Fibroblast of the aortic adventitia (primary cell): ENCODE measurements at places on chromosomes 2 and 18. TPM values are rescaled to one million over a fixed set of nuclear protein-coding genes. Genes with fewer than 3 reads are reported as not detected.

FAM228A gene
- total RNA-seq = 0.18 and 1.3 TPM in 2 replicates

CENPA gene
- 9.2 TPM in 1 of 2 replicates, not detected in the other for total RNA-seq

RAD51AP2 gene
- 0.09 TPM in 1 of 2 replicates, not detected in the other for total RNA-seq

RNF125 gene
- total RNA-seq = 0.65 and 1.6 TPM in 2 replicates

PLEK gene
- total RNA-seq = under 0.01 TPM in 1 of 2 replicates, not detected in the other

FLACC1 gene
- 1.2 and 3.6 TPM in 2 replicates for total RNA-seq

CD207 gene
- total RNA-seq = not detected in 2 replicates

UNC50 gene
- total RNA-seq = 42.8 and 49.6 TPM in 2 replicates

SIGLEC15 gene
- 8.4 TPM in 1 of 2 replicates, not detected in the other for total RNA-seq

CASP8 gene
- total RNA-seq = 26.8 and 28.6 TPM in 2 replicates

PSD4 gene
- 0.82 and 5.1 TPM in 2 replicates for total RNA-seq

TGFA gene
- total RNA-seq = not detected in 2 replicates

PAIP2B gene
- 0.27 and 1.6 TPM in 2 replicates for total RNA-seq

DNA sequence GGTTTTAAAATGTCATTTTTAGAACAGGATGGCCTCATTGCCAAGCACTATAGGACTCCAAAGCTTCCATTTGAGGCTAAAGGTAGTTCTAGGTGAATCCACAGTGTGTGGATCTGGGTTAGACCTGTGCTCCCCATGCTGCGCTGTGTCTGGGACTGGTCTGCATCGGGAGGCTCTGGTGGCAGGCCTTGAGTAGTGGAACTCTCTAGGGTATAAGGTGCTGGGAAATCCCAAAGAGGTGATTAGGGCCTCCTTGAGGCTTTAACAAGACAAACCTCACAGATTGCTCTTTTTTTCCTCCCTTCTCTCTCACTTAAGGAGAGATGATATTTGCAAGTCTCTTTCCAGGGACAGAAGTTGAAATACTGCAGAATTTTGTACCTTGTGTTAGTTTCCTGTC is 9.3 kb downstream of the SEC11C start:
- no peak for DNase-seq

DNA sequence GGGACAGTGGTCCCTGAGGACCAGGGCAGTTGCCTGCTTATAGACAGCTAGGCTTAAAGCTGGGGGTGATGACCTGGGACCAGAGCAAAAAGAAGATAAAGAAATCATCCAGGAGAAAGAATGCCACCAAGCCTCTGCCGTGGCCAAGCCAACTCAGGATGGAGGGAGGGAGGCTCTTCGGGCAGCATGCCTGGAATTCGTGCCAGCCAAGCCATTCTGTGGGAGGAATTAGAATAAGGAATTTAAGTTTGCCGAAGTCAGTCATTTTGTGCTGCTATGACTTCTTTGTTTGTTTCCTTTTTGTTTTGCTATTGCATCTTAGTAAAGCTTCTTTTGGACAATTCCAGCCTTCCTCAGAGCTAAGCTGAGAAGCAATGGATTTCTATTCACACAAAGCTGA is 124.1 kb downstream of the EN1 start:
- DNase-seq = peak; percentile 54

DNA sequence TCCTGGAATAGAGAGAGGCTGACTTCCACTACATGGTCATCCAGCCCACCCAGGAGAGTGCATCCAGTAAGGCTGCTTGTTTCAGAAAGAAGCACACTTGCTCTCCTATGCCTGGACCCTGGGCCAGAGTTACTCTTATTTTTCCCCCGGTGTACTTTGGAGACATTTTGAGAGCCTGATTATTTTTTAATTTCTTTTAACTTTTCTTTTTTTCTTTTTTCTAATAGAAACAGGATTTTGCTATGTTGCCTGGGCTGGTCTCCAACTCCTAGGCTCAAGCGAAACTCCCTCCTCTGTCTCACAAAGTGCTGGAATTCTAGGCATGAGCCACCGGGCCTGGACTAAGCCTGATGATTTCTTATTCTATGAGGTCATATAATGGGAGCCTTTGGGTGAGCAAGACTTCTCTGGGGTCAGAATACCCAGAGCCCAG is 62.2 kb downstream of the RPL37A start:
- DNase-seq = peak; percentile 85

- peak; percentile 90 for DNase-seq
These were observed 222.7 kb downstream of the IKZF2 start for GRCh38 chr2:212928681-212929080.

- no peak for DNase-seq
These were observed 12.6 kb downstream of the EVA1A start for GRCh38 chr2:75548036-75548573.

GRCh38 chr2:85524336-85524908 is 14.5 kb upstream of the MAT2A start:
- peak; percentile 64 for DNase-seq

DNA sequence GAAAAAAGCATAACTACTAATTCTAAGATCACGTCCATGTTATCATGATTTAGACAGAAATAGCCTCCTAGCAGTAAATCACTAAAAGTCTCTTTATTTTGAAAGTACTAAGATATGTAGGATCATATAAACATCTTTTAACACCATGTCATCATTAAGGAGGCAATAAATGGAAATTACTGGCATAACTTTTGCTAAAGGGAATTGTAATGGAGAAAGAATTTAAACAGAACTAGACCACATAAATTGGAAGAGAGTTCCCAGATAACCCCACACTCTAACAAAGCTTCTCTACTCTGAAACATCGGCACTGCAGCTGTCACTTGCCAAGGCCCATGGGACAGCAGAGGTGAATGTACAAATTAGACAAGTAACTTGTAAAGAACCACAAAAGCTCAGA is 29.5 kb downstream of the STK39 start:
- no peak for DNase-seq

GRCh38 chr2:206442474-206442832 is 879 bp upstream of the ADAM23 start:
- no peak for DNase-seq

- DNase-seq = no peak
These were observed 367 bp downstream of the TGFA start for GRCh38 chr2:70553334-70553583.

- DNase-seq = no peak
These were observed 59.4 kb downstream of the NPAS2 start for GRCh38 chr2:100879296-100879695.

DNA sequence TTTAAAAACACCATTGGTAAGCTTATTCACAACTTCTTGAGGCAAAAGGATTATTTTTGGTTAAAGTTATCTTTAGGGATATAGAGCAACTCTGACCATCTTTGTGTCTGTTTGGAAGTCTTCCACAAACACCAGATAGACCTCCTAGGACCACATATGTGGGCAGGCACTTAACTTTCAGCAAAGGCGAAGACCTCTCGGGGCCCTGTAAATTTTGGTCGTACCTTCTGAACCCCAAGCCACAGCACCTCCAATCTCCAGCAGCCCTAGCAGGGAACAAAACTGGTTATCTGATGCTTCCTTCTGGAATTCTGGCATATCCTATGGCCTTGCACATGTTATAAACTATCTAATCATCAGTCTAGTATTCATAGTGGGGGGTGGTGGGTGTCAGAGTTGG is 114.8 kb downstream of the MBD5 start:
- no peak for DNase-seq

DNA sequence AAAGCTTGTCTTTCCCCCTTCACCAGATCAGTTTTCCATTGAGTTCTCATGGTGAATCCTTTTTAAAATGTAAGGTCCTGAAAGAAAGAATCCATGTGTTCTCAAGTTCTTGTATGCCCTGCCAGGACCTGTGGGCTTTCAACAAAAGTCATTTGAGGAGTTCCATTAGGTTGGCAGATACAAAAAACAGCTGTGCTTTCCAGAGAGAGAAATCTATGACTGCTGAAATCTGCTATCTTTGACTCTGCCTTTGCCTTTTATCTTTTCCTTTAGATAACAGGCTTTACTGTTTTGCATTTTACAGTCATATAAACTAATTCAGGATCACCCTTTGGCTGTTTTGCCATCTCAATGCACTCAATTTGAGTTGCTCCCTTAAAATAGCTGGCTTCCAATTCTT is 59.7 kb downstream of the CXCR4 start:
- no peak for DNase-seq

GRCh38 chr2:127161176-127162136 is 54.5 kb upstream of the BIN1 start:
- DNase-seq = no peak

DNA sequence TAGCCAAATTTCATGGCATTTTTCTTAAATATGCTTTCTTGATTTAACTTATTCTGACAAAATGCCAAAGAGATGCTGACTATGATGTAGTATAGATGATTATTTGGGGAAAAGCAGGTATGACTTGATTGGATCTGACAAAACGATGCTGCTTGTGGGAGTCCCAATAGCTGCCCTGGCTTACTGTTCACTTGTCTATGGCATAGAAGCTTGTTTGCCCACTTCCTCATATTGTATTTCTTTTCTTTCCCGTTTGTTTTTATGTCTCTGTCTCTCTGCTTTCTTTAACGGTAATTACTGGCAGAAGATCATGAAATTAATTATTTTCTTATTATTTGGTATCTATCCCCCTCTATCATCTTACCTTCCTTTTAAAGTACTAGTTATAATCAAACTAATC is 43.0 kb downstream of the EPC2 start:
- DNase-seq = no peak

- no peak for DNase-seq
These were observed 63.8 kb upstream of the DARS1 start for GRCh38 chr2:136049011-136049742.

DNA sequence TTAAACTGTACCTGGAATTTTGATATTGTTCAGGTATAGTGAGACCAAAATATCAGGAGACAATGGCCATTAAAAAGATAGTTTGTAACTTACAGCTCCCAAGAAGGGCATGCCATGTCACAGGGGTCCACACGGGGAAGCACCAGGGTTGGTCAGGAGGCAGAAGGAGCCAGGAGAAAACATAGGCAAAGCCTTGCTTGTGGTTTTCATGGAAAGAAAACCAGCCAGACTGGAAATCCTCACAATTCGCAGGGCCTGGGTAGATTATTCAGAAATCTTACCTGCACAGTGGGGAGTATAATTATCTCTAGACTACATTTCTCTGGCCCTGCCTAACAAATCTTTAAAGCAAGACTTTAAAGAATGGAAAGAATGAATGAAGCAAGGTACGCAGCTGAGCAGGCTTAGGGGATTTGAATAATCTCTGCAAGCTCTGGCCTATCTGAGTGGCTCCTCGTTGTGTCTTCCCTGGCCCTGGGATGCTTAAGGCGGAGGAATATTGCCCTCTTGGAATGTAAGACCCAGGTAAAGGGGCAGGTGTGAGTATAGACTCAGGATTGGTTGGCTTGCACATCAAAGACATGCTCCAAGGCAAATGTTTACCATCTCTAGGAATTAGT is 66.9 kb upstream of the CDC42EP3 start:
- no peak for DNase-seq

DNA sequence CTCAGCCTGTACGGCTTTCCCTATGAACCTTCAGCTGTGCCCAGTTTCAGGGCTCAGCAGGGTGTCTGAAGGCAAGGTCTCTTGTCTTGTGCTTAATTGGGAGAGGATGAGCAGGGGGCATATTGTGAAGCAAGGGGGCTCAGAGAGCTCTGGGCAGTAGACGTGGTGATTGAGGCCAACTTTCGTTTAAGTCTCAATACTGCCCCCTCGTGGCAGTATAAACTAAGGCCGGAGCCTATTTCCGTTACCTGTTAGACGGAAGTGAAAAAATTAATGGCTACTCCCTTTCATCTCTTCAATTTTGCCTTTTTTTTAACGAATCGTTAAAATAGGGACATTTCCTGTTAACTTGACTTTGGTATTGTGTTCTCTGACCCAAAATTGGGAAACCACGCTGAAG is 193.4 kb downstream of the TDRD15 start:
- DNase-seq = no peak

- DNase-seq = peak; percentile 64
These were observed 35.4 kb downstream of the INPP4A start for GRCh38 chr2:98479959-98480524.

GRCh38 chr2:98869870-98870269 is 66.2 kb downstream of the CRACDL start:
- DNase-seq = no peak

DNA sequence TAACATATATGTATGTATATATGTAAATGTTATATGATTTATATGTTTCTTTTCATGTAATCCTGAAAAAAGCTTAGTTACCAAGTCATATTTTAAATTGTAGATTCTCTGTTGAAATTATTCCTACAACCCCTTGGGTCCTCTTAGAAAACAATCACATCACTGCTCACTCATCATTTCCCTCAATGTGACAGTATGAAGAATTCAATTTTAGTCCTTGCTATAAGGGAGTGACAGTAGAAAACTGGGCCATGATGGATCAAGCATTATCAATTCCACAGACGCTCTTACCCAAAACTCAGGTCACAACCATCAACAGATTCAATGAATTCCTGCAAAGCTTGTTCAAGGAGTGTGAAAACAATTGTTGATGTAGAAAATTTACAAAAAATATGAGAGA is 1389.5 kb upstream of the ACVR2A start:
- DNase-seq = no peak

DNA sequence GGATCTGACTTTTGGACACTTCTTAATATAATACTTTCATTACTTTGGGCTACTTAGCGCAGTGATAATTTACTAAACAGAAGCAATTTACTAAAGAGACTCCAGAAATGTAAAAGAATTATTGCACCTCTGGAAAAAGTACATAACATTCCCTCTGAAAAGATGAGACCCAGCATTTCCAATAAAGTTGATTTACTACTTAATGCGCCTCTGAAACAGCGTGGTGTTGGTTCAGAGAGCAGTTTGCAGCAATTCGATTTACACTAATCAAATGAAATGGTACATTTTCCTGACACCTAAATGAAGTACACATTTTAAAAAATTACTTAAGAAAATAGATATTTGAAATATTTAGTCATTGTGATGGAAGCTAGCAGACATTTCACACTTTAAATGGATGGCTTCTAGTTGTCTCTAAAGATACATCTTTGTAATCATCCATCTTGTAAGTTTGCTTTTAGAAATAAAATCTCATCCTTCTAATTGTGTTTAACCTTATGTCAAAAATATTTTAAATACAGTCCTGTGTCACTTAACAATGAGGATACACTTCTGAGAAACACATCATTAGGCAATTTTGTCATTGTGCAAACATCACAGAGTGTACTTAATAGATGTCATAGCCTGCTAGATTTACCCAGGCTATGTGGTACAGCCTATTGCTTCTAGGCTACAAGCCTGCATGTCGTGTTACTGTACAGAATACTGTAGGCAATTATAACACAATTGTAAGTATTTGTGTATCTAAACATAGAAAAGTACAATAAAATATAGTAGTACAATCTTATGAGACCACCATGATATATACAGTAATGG is 284.6 kb upstream of the UBE2E3 start:
- no peak for DNase-seq
